ENCODE measurements at places on chromosomes 3 and 15.

- DNase-seq, result no peak
Measured at GRCh38 chr3:137807998-137808397, 43.9 kb downstream of the SOX14 start.

GRCh38 chr3:7876741-7877297 is 624.8 kb upstream of the LMCD1 start:
- peak; percentile 82 for DNase-seq

- no peak for DNase-seq
Measured at GRCh38 chr15:68488290-68488689, 56.3 kb upstream of the ITGA11 start.

DNA sequence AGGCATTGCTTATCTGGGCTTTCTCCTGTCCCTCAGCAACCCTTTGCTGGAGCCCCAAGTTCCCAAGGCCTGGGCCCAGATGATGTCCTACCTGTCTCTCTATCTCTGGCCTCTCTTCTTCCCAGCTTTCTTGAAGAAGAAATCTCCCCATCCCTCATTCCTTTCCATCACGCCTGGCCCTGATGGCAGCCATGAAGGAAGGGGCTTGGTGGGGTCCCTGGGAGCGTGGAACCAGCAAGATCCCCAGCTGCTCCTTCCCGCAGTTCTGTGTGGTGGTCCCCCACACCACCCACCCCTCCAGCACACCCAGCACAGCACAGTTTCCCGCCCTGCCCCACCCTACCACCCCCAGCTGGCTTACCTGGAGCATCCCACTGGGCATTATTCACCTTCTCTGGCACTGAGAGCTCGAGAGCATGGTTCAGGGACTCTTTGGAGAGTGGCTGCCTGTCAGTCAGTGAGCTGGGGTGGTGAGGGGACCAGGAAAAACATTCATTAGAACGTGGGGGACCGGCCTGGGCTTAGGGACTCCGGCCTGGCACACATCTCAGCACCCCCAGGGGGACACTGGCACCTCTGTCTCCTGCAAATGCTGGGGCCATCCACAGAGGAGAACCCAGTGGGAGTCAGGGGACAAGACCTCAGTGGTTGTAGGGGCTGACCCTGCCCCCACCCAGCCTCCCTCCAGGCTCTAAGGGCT is 26.6 kb downstream of the ACSBG1 start:
- DNase-seq, result no peak

- no peak for DNase-seq
Measured at GRCh38 chr3:131277836-131278497, 103.6 kb upstream of the NUDT16 start.

GRCh38 chr3:181066143-181067087 is 76.9 kb upstream of the DNAJC19 start:
- DNase-seq, result no peak

GRCh38 chr3:55658690-55659562 is 171.8 kb upstream of the WNT5A start:
- DNase-seq, result no peak

DNA sequence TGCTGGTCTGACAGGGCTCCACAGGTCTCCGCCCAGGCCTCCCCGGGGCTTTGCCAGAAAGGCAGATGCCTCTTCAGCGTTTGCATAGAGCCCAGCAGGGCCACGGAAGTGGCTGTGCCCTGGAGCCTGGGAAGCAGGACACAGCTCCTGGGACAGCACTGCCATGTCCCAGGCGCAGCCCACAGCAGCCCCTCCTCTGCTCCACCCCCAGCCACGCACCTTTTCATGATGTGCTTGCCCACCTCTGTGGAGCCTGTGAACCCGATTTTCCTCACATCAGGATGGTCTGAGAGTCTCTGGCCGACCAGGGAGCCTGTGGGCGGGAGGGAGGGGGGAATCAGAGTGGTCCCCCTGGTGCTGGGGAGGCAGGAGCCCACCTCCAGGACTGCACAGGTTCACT is 33.9 kb upstream of the SLC41A3 start:
- no peak for DNase-seq

- DNase-seq, result no peak
Measured at GRCh38 chr15:70247281-70247680, 149.6 kb upstream of the TLE3 start.

GRCh38 chr15:85976986-85977385 is 102.7 kb upstream of the AGBL1 start:
- DNase-seq, result no peak

DNA sequence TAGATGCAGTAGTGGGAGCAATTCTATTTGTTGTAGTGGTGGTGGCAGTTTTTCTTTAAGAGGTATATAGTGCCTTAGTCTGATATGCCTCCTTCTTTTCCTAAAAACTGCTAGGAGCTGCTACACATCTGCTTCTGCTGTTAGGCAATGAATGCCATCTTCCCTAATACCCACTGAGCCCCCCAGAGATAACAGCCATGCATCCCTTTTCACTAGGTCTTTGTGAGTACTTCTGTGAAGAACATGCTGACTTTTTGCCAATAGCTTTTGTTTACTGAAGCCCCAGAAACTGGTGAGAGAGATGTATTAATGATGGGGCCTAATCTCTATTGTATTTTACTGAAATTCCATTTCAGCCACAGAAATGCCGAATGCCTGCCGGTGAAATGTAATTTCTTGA is 92.6 kb upstream of the CHL1 start:
- DNase-seq, result no peak

- peak; percentile 54 for DNase-seq
Measured at GRCh38 chr15:39468331-39468730, 112.5 kb upstream of the THBS1 start.

DNA sequence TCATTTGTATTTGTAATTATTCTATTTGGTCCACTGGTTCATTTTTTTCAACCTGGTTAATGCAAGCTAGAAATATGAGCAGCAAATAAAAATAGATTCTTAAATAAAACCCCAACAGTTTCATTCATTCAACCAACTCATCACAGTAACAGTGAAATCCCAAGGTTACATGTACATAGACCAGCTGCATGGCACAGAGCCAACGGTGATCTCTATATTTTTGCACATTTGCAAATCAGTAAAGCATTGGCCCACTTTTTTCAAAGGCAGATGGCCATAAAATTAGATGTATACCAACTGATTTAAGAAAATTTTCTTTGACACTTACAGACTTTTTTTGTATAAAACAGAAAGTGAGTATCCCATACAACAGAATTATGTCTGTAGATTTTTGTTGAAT is 49.3 kb downstream of the STRIT1 start:
- DNase-seq, result no peak

DNA sequence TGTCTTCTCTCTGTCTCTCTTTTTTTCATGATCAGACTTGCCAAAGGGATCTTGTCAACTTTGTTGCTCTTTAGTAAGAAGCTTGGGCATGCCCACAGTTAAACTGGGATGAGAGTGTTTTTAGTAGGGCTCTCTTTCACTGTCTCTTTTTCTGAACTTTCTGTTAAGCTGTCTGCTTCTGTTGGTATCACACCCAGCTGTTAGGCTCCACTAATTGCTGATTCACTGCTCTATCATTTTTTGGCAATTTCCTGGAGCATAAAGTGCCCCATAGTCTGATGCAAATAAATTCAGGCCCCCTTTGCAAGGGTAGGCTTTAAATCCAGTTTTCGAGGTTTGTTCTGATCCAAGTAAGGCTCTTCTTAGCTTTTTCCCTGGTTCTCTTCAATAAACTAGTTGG is 360.4 kb upstream of the ADAMTS9 start:
- DNase-seq, result no peak

GRCh38 chr3:98817547-98818041 is 54.5 kb downstream of the ST3GAL6 start:
- no peak for DNase-seq

GRCh38 chr3:169348929-169349621 is 314.4 kb downstream of the MECOM start:
- DNase-seq, result no peak

DNA sequence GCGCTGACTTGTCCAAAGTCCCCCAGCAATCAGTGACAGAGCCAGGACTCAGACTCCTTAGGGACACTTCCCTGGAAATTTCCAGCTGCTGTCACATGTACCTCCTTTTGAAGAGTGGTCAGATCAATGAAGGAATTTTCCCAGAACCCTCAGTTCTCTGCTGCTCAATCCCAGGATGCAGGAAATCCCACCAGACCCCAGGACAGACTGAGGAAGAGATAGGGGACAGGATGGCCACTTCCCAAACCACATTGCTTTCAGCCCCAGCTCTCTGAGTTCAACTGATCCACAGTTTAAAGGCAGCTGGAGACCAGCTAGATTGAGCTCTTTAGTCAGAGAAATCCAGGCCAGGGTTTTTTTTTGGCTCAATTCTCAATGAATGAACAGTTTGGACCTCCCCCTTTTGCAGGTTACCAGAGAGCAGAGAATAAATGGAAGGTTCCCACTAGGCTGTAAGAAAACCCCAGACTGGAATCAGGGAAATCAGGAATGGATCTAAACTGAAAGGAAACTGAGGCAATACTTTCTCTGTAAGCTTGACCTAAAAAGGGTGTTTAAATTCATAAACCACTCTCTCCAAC is 1.5 kb downstream of the CYP1A1 start:
- DNase-seq, result no peak

GRCh38 chr15:60477916-60478565 is 901 bp downstream of the ICE2 start:
- DNase-seq, result no peak

- no peak for DNase-seq
Measured at GRCh38 chr3:52023101-52023770, 27.5 kb upstream of the RPL29 start.

Data from CD4-positive, alpha-beta T cell (primary cell).